ENCODE measurements at places on chromosomes 13 and 19.

DNA sequence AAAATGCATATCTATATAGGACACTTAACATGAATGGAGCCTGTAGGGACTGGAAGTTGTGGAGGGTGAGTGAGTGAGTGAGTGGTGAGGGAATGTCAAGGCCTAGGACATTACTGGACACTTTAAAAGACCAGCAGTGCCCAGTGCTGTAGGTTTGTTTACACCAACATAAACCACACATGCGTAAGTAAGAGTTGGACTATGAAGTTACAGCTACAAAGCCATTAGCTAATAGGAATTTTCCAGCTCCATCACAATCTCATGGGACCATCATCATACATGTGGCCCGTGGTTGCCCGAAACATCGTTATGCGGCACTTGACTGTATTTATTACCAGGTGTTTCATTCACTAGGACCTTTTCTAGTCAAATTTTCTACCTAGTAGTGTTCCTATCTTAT is 49.2 kb downstream of the LATS2 start:
- DNase-seq, result no peak

GRCh38 chr19:22602631-22603272 is 31.4 kb upstream of the ZNF492 start:
- no peak for DNase-seq

DNA sequence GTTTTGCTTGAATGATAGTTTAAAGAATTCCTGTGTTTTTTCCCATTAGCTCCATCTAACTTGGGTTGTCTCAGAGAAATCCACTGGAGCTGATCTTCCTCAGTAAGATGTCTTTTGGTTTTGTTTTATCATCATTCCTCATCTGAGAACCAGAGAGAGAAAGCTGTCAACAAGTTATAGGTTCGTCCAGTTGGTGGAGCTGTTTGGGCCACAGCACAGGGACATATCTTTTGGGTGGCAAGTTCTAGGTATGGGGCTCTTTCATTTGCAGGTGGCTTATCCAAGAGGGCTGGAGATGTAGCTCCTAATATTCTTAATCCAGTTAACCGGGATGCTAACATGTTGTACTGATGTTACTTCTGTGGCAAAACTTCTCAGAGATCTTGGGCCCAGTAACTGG is 174.2 kb downstream of the KCNRG start:
- no peak for DNase-seq

DNA sequence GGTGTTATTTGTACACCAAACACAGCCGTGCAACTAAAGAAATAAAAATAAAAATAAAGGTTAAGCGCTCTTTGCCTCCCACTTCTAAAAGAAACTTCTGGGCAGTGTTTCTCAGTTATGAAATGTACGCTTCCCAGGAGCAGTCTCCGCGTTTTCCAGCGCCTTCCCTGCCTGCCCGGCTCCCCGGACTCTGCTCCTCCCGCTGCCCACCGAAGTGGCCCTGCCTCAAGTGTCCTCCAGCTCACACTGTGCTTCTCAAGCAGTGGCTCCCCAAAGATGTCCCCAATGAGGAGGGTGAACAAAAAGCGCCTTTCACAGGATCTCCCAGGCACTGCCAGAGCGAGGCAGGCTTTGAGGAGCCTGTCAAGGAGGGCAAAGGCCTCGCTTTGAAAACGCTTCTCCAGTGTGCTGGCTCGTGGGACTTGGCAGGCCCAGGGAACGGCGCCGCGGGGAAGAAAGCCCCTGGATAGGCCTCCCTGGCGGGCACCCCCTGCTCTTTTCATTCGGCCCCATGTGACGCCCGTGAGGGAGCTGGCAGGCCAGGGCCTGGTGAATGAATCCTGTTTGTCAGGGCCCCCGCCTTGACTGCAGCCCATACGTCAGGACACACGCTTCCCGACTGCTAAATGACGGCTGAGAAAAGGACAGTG is 187.1 kb downstream of the FOXO1 start:
- DNase-seq, result no peak

GRCh38 chr19:6056801-6057650 is 53.3 kb downstream of the RFX2 start:
- DNase-seq, result no peak

DNA sequence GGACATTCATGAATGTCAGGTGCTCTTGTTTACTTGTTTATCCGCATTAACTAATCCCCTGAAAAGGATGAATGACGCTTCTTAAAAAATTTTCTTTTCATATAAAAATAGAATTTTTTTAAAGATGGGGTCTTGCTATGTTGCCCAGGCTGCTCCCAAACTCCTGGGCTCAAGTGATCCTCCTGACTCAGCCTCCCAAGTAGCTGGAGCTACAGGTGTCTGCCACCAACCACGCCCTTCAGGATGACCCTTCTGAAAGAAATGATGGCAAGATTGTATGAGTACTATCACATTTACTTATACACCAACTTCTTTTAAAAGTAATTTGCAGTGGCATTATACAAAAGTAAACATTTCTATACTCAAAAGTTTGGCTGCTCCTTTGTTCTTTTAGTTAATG is 6.2 kb upstream of the EBPL start:
- no peak for DNase-seq

DNA sequence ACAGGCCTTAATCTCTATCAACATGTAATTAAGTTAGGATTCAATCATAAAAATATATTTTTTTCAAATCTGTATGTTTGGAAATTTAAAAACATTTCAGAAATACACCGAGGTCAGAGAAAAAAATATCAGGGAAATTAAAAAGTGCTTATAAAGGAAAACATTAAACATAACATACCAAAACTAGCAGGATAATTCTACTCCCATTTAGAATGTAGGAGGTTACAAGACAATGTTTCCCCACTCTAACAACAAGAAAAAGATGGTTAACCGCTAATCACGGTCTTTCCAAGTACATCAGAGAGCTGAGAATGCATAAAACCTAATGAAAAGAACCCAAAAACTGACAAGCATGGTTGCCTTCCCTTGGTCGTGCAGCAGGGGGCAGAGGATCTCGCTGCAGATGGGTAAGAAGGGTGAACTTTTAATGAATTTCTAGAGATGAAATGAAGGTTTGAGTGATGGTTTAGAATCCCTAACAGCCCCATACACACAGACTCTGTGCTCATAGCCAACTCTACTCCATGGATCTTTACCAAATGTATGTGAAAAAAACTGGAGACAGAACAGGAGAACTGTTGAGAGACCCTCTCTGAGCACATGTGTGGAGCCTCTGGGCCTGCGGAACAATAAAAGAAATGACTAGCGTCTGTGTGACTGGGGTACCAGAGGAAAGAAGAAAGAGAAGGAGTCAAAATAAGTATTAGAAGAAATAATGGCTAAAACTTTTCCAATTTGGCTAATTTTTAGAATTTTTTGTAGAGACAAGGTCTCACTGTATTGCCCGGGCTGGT is 51.3 kb upstream of the LSM14A start:
- DNase-seq, result peak; percentile 30

GRCh38 chr19:44856421-44857083 is 10.5 kb downstream of the NECTIN2 start:
- no peak for DNase-seq

- DNase-seq, result no peak
Observed at GRCh38 chr19:7251494-7251893, 42.7 kb downstream of the INSR start.

GRCh38 chr19:53055117-53055516 is 10.6 kb downstream of the ERVV-2 start:
- no peak for DNase-seq

GRCh38 chr13:37085606-37086005 is 19.9 kb downstream of the CSNK1A1L start:
- DNase-seq, result no peak

GRCh38 chr19:11586331-11586730 is 8.9 kb upstream of the ACP5 start:
- no peak for DNase-seq

- DNase-seq, result no peak
Observed at GRCh38 chr13:44300895-44301638, 72.6 kb upstream of the SERP2 start.

DNA sequence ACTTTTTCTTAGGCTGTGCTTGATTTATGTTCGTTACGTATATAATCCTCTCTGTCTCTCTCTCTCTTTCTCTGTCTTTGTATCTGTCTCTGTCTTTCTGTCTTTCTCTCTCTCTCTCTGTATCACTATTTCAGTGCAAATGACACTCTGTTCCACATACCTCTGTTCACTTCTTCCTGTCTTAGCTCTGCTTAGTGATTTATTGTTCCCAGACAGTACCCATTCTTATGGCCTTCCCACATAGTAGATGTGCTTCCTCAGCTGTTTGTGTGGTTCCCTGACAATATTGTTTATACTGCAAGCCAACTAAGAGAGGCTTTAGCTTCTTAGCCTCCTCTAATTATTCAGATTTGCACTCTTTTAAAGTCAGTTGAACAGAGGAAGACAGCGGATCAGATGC is 1244.2 kb downstream of the DIAPH3 start:
- no peak for DNase-seq
